ENCODE measurements at places on chromosomes 16 and 17.
A peak's percentile ranks its signal among the peaks of the same experiment; 100 is the strongest.

DNA sequence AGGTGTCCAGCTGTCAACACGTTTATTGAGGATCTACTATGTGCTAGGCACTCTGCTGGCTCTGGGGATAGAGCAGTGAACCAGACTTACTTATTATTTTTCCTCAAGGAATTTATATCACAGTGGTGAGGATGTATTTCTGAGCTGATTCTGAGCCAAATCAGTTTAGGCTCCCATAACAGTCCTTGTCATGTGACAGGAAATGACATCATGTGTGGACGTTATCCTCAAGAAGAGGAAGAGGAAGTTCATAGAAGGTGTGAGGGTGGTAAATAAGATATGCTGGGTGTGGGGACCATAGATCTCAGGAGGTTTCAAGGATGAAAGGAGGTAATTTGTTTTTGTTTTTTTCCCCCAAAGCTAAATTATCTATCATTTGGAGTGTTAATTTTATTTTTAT lies 873.5 kb upstream of the EEF2KMT start:
- DNase-seq: no peak

DNA sequence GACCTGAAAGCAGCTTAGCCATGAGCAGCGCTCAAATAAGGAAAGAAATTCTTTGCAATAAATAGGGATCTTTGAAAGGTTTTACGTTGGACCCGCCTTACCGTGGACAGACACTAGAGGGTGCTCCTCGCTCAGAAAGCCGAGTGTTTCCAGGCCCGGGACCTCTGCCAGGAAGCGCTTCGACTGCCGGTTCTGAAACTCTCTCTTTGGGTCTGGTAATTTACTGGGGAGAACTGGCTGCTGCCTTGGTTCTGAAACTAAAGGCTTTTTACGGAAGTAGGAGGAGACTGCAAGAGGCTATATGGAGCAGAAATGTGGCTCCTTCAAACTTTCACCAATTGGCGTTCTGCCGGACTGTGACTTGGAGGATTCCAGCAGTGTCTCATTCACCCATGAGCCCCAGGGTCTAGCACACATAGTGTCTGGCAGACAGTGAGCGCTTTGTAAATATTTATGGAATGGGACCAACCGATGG lies 45.6 kb upstream of the HOXB9 start:
- peak; percentile 86 for DNase-seq

- DNase-seq: peak; percentile 81
These were observed 190.4 kb downstream of the USP22 start for GRCh38 chr17:20852239-20852989.

DNA sequence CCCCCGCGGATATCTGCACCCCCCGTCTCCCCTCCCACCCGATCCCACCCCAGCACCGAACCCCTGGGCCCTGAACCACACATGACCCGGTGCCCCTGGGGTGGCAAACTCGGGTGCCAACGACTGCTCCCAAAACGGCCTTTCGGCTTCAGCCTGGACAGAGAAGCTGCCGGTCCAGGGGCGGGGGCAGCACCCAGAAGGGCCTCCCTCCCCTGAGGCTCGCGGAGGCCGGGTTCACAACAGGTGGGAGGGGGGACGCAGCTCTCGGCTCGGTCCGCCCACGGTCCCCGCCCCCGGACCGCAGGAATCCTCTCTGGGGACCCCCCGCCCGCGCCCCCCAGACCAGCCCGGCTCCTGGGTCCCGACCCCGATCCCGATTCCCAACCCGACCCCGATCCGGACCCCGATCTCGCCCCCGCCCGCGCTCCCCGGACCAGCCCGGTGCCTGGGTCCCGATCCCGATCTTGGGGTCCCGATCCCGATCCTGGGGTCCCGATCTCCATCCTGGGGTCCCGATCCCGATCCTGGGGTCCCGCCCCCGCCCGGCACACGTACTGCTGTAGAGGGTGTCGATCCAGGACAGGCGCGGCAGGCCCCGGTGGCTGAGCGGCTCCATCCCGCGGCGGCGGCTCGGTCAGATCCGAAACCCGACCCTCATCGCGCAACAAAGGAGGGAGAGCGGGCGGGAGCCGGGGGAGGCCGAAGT lies 516 bp downstream of the ABR start:
- no peak for DNase-seq

DNA sequence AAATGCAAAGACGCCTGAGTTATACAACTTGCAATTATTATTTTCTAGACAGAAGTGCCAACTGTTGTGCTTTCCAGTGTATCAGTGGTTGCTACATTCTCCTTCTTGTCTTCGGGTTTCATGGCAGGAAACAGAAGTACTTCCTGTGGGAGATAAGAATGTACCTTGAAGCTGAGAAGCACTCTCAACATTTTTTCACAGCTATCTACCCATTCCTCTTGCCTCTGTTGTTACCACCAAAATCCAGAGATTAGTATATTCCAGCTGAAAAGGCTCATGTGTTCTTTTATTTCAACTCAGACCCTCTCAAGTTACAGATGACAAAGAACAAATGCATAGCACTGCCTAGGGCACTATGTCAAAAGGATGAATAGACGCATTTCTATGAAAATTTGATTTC lies 4.8 kb upstream of the ADAT1 start:
- DNase-seq: no peak

- no peak for DNase-seq
These were observed 469 bp downstream of the AMZ2 start for GRCh38 chr17:68248199-68248825.

DNA sequence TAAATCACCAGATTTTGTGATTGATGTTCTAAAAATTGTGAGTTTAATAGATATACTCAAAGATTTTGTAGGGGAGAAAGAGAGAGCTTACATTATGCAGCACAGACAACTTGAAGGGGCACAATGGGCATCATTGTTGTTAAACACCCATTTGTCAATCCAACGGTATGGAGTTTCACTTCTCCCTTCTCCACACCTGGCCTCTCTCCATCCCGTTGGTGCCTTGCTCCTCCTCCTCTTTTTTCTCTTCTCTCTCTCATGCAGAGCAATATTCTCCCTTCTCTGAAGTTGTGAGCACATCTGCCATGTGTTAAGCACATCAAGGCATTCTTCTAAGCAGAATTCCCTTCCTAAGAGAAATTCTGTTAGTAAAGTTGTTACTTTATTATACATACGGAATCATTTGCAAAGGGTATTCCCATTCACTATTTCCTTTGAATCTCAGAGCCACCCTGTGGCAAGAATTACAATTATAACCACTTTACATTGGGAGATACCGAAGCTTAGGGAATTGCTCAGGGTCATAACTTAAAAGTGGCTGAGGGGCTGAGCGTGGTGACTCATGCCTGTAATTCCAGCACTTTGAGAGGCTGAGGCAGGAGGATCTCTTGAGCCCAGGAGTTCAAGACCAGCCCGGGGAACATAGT lies 40.5 kb upstream of the SKAP1 start:
- DNase-seq: no peak

- no peak for DNase-seq
These were observed 841.5 kb downstream of the CDH11 start for GRCh38 chr16:64280317-64280716.

DNA sequence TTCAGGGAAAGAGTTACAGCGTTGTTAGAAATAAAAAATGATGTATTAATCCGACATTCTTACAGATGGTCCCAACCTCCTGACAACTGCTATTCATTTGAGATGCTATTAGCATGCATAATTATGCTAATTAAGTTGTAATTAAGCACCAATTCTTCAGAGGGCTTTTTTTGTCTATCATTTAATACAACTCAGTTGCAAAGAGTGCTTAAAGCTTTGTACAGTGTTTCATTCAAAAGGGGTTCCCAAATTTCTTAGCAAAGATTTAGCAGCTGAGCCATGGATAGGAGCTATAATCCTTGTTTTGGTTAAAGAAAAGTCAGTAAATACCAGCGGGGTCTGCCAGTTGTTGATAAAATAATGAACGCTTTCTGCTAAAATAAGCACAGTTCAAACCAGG lies 150.7 kb upstream of the DYNLRB2 start:
- no peak for DNase-seq

- no peak for DNase-seq
These were observed 22.7 kb upstream of the CD300E start for GRCh38 chr17:74646231-74646630.

GRCh38 chr16:77330332-77331042 lies 104.3 kb downstream of the ADAMTS18 start:
- DNase-seq: peak; percentile 70

DNA sequence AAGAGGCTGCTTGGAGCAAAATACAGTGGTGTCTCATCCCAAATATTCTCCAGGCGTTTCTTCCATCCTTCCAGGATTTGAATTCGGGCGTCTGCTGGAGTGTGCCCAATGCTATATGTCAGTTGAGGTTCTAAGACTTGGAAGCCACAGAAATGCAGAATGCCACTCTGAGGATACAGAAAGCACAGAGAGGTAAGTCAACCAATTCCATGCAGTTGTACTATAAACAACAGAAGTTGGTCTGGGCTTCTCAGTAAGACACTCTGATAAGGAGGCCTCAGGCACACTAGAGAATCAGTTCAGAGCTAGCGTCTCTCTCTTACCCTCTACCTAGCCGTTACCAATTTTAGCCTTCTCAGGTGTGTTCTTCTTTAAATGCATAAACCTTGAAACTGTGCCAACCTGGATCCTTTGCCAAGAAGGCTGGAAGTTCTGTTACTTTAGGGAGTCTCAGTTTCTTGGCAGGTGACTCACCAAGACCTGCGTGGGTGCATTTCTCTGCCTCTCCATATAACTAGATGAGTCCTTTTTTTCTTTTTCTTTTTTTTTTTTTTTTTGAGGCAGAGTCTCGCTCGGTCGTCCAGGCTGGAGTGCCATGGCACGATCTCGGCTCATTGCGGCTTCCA lies 15.1 kb downstream of the NQO1 start:
- peak; percentile 16 for DNase-seq

GRCh38 chr16:26721290-26721689 lies 345.4 kb upstream of the C16orf82 start:
- DNase-seq: no peak

GRCh38 chr17:76075364-76076145 lies 974 bp downstream of the GALR2 start:
- peak; percentile 64 for DNase-seq

- peak; percentile 51 for DNase-seq
These were observed at the start of gene MT1M for GRCh38 chr16:56632156-56632847. MT1M (plus strand) TSS chr16:56632659; CDS start chr16:56632732, 73 bp downstream.

GRCh38 chr16:70496513-70496912 lies 26.8 kb downstream of the COG4 start:
- no peak for DNase-seq

- no peak for DNase-seq
These were observed 113.2 kb downstream of the SPECC1 start for GRCh38 chr17:20122254-20122879.

GRCh38 chr16:76650582-76650981 lies 373.4 kb downstream of the CNTNAP4 start:
- no peak for DNase-seq

- peak; percentile 70 for DNase-seq
These were observed 767 bp downstream of the RPS6KB1 start for GRCh38 chr17:59893676-59894100.

DNA sequence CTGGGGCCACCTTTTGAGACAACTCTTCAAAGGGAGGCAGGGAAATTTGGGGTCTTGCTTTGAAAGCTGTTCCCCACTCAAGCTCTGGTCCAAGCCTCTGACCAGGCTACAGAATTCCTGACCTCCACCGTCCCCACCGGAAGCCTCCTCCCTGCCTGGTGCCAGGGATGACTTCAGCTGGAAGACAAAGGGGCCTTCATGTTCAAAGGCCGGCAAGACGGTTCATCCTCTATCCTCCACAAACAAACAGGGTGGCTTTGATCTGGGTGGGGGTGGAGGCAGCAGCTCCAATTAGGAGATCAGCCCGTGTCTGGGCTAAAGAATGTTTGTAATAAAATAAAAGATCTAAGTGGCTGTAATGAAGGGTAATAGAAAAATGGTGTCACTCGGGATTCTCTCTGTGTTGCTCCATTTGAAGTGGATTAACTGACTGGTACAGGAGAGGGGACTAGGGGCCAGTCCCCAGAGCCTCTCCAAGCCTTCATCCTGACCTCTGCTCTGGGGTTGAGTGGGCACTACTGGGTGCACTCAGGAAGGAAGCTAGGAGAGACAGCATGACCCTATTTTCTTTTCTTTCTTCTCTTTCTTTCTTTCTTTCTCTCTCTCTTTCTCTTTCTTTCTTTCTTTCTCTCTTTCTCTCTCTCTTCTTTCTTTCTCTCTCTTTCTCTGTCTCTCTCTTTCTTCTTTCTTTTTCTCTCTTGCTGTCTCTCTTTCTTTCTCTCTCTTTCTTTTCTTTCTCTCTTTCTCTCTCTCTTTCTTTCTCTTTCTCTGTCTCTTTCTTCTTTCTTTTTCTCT lies 27.5 kb upstream of the NKD1 start:
- DNase-seq: no peak

Data from eye (tissue), 1 donor.